Caco-2 (cell line): ENCODE measurements at places on chromosomes 13 and 19. TPM values are rescaled to one million over a fixed set of nuclear protein-coding genes. Genes with fewer than 3 reads are reported as not detected.

Gene C1QTNF9B
- total RNA-seq: not detected in 2 replicates

Gene TNFAIP8L1
- 19.6 and 21.8 TPM in 2 replicates for total RNA-seq

Gene KEAP1
- total RNA-seq: 73.0 and 77.7 TPM in 2 replicates

Gene RNF225
- 0.73 and 1.3 TPM in 2 replicates for total RNA-seq

Gene CDX2
- total RNA-seq: 104 and 109 TPM in 2 replicates
